NCI-H187 (cell line): ENCODE measurements at places on chromosomes 5 and 9.

DNA sequence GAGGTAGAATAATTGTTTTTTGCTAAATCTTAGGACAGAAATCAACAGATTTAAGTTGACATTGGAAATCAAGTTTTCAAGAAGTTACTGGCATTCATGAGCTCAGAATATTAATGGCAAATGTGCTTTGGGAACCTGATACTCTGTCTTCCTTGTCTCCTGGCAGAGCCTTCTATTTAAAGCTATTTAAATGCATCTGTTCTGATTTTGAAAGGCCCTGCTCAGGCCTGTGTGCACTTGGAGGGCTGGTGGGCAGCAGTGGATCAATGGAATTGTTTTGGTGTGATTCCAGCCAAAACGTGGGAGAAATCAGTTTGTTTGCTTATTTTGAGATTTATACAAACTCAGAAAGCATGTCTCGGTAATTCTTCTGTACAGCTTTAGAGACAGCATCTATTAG is 38.5 kb downstream of the FBXL7 start:
- no peak for DNase-seq

DNA sequence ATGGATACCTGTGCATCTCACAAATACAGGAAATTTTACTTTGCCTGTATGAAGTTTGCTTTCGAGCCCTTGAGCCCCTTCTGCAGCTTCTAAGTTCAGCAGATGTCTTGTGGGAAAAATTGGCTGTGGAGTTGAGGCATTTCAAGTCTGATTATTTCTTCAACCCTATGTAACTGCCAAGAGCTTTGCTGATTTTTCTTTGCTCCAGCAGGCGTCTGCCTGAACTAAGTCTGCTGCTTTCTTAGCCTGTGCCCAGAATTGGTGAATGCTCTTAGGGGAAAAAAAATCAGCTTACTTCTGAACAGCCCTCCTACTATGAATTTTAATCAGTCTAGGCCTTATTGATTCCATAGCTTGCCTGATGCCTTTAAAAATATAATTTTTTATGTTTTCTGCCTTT is 41.2 kb downstream of the RIC1 start:
- no peak for DNase-seq

DNA sequence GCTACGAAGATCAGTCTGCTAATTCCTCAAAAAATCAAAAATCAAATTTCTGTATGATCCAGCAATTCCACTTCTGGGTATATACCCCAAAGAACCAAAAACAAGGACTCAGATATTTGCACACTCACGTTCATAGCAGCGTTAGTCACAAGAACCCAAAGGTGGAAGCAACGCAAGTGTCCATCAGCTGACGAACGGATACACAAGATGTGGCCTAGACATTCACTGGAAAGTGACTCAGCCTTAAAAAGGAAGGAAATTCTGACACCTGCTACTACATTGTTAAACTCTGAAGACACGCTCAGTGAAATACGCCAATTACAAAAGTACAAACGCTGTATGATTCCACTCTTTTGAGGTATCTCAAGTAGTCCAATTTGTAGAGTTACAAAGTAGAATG is 93.3 kb downstream of the OTULIN start:
- DNase-seq: no peak

GRCh38 chr5:15021266-15022046 is 149.9 kb upstream of the ANKH start:
- no peak for DNase-seq

GRCh38 chr5:90637731-90638130 is 79.1 kb downstream of the ADGRV1 start:
- DNase-seq: no peak

GRCh38 chr5:90294604-90295003 is 115.0 kb downstream of the CETN3 start:
- no peak for DNase-seq

- DNase-seq: no peak
Measured at GRCh38 chr5:171840066-171840465, 54.4 kb downstream of the SMIM23 start.

- DNase-seq: no peak
Measured at GRCh38 chr9:83313781-83314180, 224.4 kb downstream of the FRMD3 start.

DNA sequence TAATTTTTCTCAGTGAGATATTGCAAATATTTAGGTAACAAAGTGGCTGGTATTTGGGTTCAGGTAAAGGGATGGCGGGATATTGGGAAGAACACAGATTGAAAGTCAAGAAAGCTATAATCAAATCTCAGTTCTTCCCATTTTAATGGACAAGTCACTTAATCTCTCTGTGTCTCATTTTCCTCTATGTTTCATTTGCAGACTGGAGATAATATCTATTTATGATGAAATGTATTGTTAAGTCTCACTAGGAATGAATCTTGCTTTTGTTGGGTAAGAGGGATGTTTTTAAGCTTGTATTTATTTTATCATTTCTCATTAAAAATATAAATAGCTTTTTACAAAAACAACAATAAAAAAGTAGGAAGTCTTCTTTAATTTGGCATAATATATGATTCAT is 175.4 kb downstream of the ISL1 start:
- DNase-seq: no peak

DNA sequence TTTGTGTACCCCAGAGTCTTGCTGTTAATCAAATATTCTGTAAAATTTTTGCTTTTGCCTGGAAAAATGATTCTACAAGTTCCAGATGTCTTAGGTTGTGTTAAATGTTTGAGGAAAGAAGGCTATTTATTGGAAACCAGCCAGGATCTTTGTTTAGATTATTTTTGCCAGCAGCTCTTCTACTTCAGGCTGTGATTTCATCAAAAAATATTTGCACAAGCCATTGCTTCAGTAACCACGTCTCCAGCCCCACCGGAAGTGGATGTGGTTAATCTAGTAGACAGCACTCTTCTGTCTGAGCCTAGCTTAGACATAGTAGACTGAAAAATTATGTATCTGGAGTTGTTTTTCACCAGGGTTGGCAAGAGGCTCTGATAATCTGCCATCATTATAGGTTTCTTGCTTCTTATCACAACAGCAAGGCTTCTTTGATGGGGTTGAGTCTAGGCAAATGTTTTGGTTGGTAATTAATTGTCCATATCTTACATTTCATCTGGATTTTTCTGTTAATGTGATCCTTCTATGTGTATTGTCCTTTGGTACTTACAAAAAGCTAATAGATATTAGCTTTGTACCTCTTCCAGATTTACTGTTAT is 17.1 kb downstream of the KCTD16 start:
- DNase-seq: no peak

DNA sequence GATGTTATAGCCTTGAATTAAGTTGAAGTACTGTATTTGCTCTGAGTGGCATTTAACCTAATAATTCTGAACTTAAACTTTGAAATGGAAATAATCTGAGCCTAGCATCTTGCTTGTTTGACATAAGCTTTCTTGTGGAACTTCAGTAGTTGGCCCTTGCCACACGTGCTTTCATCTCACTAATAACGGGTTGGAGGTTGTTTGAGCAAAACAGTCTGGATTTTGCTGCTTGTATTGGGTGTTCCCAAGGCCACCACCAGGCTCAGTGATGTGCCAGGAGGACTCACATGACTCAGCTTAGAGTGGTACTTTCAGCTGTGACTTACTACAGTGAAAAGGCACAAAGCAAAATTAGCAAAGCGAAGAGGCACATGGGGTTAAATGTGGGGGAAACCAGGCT is 35.7 kb downstream of the SECISBP2 start:
- no peak for DNase-seq

GRCh38 chr5:10323588-10324488 is 16.1 kb upstream of the CMBL start:
- no peak for DNase-seq

DNA sequence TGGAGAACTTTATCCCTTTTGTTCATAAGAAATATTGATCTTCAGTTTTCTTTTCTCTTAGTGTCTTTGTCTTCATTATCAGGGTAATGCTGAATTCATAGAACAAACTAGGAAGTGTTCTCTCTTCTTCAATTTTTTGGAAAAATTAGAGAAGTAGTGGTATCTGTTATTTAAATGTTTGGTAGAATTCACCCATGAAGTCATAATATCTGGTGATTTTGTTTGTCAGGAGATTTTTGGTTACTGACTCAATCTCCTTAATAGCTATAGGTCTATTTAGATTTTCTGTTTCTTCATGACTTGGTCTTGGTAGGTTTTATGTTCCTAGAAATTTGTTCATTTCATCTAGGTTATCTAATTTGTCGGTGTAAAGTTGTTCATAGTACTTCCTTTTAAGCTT is 45.4 kb upstream of the STARD4 start:
- no peak for DNase-seq

DNA sequence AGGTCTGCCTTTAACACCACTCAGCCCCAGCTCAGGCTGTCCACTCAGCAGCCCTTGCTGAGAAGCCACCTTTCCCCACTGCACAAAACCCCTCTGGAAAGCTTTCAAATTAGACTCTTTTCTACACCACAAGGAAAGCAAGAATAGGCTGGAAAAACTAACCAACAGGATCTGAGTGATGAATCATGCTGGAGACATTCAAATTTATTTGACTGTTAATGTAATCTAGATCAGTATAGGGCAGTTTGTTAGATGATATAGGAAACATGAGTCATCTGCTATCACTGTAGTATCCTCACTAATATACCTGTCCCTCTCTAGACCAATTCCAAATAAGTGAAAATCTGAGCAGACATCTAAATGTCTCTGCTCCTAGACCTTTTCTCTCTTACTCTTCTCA is 127.8 kb upstream of the PAM start:
- DNase-seq: no peak

GRCh38 chr5:136185974-136186665 is 6.8 kb downstream of the SMIM32 start:
- DNase-seq: no peak

GRCh38 chr5:98927242-98927988 is 1.4 kb downstream of the CHD1 start:
- no peak for DNase-seq

GRCh38 chr5:138996120-138996519 is 121.0 kb upstream of the LRRTM2 start:
- DNase-seq: no peak

- DNase-seq: no peak
Measured at GRCh38 chr5:15995341-15996052, 184.1 kb downstream of the MARCHF11 start.

DNA sequence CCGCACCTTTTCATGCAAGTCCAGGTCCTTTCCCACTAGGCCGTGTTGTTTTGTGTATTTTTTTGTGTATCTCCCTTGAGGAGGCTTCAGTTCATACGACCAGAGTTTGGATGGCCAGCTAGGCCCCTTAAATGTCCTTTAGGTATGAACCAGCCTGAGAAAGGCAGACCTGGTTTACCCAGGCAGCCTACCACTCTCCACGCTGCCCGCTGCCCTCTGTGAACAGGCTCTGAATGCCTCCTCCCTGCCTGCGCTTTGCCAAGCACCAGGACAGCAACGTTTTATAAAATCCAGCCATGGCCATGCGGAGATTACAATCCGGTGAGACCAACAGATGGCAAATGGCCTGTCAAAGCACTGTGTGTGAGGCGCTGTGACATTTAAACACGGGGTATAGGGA is 626 bp upstream of the CLTB start:
- DNase-seq: no peak

GRCh38 chr9:7293091-7293490 is 506.5 kb downstream of the DMAC1 start:
- DNase-seq: no peak

- DNase-seq: no peak
Measured at GRCh38 chr9:119003201-119003611, 366.0 kb downstream of the BRINP1 start.

- DNase-seq: no peak
Measured at GRCh38 chr9:129835860-129836223, 584 bp downstream of the USP20 start.

DNA sequence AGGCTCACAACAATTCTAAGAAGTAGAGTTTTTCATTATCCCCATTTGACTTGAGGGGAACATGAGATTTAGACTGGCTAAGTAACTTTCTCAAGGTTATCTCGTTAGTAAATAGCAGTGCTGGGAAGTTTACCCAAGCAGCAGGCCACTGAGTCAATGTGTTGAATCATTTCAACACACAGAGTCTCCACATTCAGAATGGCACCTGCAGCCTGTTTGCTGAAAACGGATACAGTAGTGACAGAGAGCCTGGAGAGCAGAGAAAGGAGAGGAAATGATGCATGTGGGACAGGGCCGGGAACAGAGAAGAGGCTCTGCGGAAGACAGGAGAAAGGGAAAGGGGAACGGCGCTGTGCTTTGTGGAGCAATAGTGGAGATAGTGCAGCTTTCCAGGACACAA is 33.5 kb upstream of the ZSWIM6 start:
- DNase-seq: no peak

DNA sequence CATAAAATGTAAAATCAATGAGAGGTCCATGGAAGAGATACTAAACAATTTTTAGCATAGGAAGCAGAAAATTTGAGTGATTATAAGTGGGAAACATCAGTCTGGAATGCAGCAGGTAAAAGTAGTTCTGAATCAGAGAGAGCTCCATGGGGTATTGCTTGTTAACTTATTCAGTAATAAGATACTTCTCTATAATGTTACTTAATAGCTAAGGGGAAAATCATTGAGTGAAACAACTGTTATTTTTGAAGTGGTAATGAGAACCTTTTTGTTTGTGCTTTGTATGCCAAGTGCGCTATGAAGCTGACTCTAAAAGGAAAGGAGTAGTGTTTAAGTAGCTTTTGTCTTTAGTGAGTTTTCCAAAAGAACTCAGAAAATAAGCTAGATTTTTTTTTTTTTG is 95.2 kb downstream of the ERBIN start:
- DNase-seq: no peak

- no peak for DNase-seq
Measured at GRCh38 chr5:16690243-16690852, 73.6 kb upstream of the RETREG1 start.

GRCh38 chr9:97809666-97810344 is 43.2 kb upstream of the FOXE1 start:
- DNase-seq: no peak

- no peak for DNase-seq
Measured at GRCh38 chr9:110188991-110189390, 19.0 kb downstream of the C9orf152 start.

- DNase-seq: no peak
Measured at GRCh38 chr9:6610073-6610472, 35.5 kb downstream of the GLDC start.

DNA sequence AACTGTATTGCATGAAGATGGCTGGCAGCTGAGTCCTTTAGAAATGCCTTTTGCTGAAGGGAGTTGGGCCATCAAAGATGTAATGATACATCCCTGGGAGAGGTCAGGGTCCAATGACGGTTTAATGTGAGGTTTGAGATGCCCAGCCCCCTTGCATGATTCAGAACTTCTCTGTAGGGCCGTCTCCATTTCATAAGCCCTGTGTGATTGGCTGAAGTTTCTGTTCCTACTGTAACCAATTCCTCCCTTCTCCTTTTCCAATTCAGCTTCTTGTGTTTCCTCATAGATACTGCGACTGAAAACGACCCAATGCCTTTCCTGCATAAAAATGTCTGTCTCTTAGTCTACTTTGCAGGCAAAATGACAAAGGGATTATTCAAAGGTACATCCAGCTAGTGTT is 47.9 kb upstream of the ST8SIA4 start:
- DNase-seq: no peak

GRCh38 chr5:151178372-151178771 is 20.8 kb upstream of the ANXA6 start:
- DNase-seq: no peak

DNA sequence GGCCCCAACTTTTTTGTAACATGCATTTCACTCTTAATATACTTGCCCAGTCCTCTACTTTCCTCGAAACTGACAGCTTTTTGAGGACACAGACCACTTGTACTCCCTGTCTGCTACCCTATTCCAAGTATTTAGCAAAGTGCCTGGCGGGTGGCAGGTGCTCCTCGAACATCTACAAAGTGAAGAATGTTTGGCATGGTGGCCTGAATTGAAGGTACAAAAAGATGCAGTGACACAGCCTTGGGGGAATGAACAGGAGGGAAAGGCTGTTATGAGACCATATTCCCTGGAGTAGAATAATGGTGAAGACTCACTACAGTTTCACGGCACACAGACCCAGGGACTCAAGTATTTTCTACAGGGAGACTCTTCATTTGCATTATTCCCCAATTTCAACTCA is 590.9 kb downstream of the PRELID2 start:
- DNase-seq: no peak
